EL (cell line): ENCODE measurements at places on chromosomes 12 and 14.
A peak's percentile ranks its signal among the peaks of the same experiment; 100 is the strongest.

GRCh38 chr12:121072147-121072546 lies 33.1 kb upstream of the OASL start:
- no peak for DNase-seq

DNA sequence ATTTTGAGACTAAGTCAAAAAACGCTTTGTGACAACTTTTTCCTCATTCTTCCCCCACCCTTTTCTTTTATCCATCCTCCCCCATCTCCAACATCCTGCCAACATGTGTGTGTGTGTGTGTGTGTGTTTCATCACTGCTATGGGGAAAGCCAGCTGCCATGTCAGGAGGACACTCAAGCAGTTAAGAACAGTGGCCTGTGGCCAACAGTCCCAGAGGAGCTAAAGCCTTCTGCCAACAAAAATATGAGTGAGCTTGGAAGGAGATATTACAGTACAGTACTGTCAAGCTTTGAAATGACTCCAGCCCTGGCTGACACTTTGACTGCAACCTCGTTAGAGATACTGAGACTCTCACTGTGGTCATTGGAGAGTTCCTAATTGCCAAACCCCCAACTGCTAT lies 5.0 kb upstream of the CSRP2 start:
- peak; percentile 48 for DNase-seq

DNA sequence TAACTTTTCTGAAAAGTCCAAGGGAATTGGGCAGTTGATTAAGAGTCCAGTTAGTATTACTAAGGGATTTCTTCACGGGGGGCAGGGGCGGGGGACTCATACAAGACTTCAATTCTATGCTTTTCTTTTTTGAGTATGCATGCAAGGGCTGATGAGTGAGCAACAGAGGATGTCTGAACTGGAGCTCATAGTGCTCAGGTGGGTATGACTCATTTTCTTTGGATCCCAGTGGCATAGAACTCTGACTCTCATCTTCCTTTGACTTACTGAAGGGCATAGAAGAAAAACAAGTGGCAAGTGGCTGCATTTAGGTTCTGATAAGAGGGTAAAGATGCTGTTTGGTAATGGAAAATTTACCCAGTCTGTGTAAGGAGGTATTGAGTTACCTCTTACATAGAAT lies 749.2 kb downstream of the NOVA1 start:
- DNase-seq = no peak

GRCh38 chr14:98103705-98104104 lies 1168.3 kb downstream of the BCL11B start:
- DNase-seq = no peak

- no peak for DNase-seq
These were observed 60.5 kb downstream of the APPL2 start for GRCh38 chr12:105175397-105175990.

DNA sequence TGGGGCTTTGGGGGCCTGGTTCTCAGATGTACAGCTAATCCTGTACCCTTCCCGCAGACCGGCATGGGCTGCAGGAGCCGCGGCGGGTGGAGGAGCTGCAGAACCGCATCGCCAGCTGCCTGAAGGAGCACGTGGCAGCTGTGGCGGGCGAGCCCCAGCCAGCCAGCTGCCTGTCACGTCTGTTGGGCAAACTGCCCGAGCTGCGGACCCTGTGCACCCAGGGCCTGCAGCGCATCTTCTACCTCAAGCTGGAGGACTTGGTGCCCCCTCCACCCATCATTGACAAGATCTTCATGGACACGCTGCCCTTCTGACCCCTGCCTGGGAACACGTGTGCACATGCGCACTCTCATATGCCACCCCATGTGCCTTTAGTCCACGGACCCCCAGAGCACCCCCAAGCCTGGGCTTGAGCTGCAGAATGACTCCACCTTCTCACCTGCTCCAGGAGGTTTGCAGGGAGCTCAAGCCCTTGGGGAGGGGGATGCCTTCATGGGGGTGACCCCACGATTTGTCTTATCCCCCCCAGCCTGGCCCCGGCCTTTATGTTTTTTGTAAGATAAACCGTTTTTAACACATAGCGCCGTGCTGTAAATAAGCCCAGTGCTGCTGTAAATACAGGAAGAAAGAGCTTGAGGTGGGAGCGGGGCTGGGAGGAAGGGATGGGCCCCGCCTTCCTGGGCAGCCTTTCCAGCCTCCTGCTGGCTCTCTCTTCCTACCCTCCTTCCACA lies 7.6 kb downstream of the NR4A1 start:
- no peak for DNase-seq

DNA sequence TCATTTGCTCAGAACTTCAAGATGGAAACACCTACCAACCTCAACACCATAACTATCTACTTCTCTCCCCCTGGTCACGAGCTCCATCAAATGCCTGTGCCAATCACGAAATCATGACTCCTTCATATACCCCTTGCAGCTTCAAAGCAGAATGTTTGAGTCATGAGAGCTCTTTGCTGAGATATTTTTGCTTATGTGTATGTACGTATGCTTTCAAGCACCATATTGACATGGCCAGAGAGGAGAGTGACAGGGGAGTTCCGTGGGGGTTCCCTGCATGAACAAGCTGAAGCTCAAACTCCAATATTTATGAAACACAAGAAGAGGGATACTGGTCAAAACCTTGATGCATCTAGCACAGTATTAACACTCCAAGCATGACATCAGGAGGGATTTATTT lies 374.4 kb downstream of the DPF3 start:
- no peak for DNase-seq

DNA sequence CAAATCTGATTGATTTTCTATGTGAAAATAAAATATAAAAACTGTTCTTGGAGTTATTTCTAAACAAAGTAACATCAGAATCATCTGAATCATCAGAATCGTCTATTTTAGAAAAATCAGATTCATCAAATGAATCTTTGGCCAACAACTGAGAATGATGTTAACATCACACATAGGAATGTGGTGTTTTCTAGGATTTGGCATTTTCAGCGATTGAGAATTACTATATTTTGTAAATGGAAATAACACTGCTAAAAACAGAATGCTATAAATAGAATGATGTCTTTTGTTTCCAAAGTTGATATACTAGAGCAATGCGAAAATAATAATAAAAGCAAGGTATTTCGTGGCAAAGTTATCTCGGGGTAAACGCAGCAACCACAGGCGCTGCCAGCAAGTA lies 73.9 kb upstream of the EVL start:
- DNase-seq = no peak

GRCh38 chr12:59736359-59736758 lies 140.5 kb downstream of the SLC16A7 start:
- DNase-seq = no peak

GRCh38 chr14:68141281-68142088 lies 321.9 kb downstream of the RAD51B start:
- DNase-seq = peak; percentile 48

DNA sequence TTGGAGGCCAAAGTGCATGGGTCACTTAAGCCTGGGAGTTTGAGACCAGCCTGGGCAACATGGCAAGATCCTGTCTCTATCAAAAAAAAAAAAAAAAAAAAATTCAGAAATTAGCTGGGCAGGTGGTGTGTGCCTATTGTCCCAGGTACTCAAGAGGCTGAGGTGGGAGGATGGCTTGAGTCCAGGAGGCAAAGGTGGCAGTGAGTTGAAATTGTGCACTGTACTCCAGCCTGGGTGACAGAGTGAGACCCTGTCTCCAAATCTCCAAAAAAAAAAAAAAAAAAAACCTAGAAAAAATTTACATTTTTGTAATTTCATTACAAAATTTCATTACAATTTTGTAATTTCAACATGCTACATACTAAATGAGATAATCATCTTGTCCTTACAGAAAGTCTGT lies 42.7 kb downstream of the SYNE2 start:
- no peak for DNase-seq

DNA sequence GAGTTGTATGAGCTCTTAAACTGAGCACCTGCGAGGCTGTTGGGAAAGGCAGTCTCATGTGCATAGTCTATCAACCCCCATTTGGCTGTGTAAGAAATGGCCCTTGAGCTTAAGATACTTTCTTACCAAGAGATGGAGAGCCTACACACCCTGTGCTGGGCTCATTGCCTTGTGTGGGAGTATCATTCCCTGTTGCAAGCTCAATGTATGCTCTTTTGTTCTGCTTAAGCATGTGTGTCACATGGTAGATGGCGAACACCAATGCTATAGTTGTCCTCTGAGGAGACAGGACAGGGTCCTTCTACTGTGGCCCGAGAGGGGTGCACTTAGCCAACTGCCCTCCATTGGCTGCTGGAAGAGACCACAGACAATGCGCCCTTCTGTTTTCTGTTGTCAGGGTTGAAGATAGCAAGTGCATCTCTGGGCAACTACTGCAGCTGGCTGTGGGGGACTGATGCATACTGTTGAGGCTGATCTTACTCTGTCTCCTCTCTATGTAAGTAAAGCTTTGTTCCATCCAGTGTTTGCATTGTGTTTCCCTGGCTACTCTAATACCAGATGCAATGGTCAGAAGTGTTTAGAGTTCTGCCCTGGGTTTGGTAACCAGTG lies 79.5 kb downstream of the PTPRB start:
- DNase-seq = no peak

GRCh38 chr12:51533799-51534198 lies 57.2 kb upstream of the SCN8A start:
- DNase-seq = no peak

DNA sequence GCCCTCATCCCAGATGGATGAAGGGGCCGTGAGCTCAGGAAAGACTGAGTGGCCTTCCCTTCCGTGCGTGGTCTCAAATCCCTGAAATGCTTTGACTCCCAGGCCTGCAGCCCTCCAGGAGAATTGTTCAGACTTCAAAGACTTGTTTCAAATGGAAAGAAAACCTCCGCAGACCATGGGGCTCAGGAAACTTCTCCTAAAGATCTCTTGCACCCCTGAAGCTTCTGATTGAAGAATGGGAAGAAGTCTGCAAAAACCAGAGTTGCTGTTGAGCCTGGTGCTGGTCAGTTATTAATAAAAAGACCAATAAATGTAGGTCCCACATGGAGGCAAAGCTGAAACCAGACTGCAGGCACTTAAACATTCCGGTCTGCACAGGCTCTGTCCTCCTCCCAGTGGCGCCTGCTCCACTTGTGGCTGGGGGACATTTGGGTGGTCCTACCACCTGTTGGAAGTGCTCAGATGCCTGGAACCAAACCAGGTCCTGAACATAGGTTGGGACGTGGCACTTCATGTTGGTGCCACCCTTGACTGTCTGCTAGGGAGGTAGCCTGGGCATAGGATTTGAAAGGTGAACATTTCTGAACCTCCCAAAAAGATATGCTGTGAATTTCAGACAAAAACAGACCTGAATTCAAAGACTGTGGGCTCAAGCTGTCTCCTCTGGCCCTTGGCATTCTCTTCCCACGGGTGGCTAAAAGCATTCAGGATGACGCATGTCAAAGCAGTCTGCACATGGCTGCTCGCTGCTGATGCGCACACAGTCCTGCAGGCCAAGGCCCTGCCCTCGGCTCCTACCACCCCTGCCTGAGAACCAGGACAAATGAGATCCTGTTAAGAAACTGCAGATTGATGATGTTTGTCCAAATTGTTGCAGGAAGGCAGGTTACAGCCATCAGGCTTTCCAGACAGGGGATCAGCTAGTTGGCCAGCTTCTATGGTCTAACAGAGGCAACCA lies 36.2 kb upstream of the MEG3 start:
- no peak for DNase-seq

DNA sequence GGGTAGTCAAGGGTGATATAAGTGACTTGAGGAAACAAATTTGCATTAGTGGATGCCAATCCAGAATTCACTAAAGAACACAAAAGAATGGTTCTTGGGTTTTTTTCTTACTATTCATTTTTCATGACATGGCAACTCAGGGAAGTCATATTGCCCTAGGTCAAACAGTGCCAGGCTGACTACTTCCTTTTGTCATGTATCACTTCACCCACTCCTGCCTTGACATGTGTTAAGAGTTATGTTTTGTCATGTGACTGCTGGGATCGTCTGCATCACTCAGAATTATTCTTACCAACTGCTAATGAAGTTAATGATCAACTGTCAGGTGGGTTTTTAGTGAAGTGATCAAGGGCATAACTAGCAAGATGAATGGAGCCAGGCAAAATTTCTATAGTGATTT lies 74.2 kb downstream of the PRORP start:
- peak; percentile 4 for DNase-seq

- DNase-seq = no peak
These were observed 21.4 kb upstream of the KCNK13 start for GRCh38 chr14:90040411-90040810.

DNA sequence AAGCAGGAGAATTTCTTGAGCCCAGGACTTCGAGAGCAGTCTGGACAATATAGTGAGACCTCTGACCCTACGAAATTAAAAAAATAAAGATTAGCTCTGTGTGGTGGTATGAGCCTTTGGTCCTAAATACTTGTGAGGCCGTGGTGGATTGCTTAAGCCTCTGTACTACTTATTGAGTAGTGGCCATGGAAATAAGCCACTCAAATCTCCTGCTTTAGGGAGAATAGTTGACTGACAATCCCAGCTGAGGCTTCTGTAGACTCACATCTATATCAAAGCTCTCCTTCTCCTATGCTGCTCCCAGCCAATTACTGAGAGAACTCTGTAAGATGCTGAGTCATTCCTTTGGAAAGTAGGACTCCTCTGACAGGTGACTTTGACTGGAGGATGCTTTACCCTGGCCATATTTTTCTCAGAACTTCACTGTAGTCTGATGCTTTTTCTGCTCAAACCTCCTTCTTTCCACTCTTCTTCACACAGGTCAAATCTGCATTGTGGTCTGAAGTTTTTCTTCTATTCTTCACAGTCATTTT lies 420.2 kb downstream of the SLC6A15 start:
- no peak for DNase-seq

DNA sequence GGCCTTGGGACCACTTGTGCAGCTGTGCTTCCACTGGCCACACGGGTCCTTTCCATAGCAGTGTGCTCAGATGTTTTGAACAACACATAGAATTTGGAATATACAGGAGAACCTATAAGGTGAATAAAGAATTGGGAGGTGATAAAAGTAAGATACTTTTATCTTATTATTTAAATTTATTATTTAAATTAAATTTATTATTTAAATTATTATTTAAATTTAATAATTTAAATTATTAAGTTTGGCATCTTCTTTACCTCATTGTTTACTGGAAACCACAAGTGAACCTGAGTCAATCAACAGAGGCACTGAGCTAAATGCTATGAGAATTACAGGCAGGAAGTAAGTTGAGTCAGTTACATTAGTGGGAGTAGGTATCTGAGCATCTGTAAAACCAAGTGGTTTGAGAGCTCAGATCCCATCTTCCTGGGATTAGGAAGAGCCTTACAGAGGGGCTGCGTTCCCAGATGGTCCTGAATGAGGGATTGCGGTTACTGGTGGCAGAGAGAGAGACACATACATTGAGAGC lies 103.1 kb downstream of the ESR2 start:
- no peak for DNase-seq

DNA sequence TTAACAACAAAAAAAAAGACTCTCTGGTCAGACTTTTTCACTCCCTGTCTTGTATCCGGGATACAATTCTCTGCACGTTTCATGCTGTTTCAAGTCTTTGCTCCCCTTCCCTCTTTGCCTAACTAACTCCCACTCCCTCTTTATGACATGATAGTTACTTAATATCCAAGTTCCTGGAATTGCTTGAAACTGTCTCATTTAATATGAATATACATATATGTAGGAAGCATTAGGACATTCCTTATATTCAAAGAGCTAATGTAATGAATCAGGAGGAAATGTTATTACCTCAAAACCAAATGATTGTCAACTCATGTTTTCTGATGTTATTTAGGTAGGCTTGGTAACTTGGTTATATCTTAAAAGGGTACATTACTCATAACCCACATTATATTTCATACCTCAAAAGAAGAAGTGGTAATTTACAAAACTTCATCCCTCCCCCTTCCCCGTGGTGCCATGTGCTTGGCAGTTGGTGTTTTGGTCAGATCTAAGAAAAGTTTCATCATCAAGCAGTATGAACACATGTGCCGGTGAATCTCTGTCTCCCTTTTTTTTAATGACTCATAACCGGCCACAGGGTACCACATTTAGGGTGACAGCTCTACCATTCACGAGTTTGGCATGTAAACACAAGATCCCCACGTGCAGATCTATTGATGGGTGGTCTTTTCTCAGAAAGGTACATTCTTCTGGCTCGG lies 56.5 kb downstream of the HCAR2 start:
- DNase-seq = peak; percentile 89
